ENCODE measurements at places on chromosomes 2 and 18.

GRCh38 chr18:48472610-48473009 is 63.4 kb upstream of the ZBTB7C start:
- DNase-seq, result no peak

- DNase-seq, result no peak
These were observed 15.0 kb downstream of the KANSL3 start for GRCh38 chr2:96623116-96623515.

DNA sequence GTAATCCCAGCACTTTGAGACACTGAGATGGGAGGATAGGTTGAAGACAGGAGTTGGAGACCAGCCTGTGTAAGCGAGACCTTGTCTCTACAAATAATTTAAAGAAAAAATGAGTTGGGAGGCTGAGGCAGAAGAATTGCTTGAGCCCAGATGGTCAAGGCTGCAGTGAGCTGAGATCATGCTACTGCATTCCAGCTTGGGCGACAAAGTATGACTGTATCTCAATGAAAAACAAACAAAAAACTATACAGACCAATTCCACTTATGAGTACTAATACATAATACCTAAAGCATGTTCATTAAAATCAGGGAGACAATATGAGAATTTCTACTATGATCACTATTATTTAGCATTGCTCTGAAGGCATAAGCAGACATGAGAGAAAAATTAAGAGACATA is 12.6 kb downstream of the RNF149 start:
- DNase-seq, result no peak

DNA sequence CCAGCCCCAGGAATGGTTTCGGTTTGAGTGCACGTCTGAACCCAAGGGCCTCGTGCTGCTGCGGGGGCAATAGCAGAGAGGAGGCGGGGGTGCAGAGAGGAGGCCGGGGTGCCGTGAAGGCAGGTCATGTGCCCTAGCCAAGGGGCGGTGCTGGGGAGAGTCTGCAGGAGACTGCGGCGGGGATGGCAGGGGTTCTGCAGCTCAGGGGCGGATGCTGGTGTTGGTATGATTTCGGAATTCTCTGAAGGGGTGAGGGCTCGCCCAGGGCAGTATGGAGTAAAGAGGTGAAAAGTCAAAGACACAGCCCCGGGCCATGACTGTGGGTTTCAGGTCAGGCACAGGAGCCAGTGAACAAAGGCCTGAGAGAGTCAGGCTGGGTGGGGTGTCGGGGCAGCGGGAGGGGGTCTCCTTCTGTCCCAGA is 186.5 kb upstream of the HDAC4 start:
- DNase-seq, result no peak

DNA sequence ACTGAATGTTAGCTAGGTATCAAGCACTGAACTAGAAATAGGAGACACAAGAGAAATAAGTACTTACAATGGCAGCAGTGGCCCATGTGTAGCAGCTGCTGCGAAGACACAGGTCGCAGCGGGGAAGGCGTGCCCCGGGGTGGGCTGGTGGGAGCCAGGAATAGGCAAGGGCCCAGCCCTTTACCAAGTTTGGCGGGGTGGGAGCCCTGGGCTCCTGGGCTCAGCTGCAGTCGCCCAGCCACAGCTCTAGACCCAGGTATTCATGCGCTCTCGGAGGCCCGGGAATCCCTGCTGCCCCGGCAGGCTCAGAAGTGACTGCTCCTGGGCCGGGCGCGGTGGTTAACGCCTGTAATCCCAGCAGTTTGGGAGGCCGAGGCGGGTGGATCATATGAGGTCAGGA is 1287.3 kb downstream of the CNTNAP5 start:
- no peak for DNase-seq
